ENCODE measurements at places on chromosomes 16 and 17.

- no peak for DNase-seq
Measured at GRCh38 chr17:45371414-45372324, 54.8 kb upstream of the MAP3K14 start.

- peak; percentile 9 for DNase-seq
Measured at GRCh38 chr16:58755989-58756649, 22.0 kb upstream of the GOT2 start.

- DNase-seq: no peak
Measured at GRCh38 chr17:80689129-80689619, 144.5 kb downstream of the RPTOR start.

DNA sequence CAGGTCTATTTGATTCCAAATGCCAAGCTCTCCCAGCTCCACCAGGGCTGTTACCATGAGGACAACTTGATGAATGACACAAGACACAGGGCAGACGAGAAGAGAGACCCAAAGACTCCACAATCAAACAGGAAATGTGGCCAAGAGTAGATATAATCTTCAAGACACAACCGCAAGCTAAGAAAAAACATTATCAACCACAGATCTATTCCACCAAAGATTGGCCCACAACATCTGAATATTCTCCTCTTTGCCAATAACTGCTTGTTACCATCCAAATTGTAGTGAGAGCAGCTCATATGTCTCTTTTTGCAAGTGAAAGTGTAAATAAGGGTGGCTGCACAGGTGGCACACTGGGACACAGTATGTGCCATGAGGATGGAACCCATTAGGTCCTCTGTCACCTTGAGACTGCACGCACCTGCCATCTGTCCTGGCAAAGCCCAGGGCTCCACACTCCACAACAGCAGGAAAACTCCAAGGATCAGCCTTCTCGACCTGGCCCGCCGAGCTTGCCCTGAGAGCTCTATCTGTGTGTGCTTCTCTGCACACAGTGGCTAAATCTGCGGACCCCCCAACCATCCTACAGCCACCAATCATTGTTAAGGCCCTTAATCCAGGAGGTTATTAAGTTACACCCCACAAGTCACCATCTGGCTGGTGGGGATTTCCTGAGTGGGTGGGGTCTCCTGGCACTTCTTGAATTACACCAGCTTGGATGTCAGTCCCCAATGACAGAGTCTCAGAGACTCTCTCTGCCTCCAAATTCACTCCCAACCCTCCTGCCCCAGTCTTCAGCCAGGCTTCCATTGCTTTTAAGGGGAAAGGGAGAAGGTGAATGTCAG, 50.5 kb downstream of the DYNLRB2 start:
- DNase-seq: no peak

- DNase-seq: no peak
Measured at GRCh38 chr17:42266918-42267766, 9.0 kb downstream of the STAT5B start.

GRCh38 chr16:87382023-87382785, 1.4 kb downstream of the FBXO31 start:
- DNase-seq: no peak

GRCh38 chr16:85735946-85736345, 14.9 kb downstream of the C16orf74 start:
- DNase-seq: no peak

GRCh38 chr17:73568934-73569333, 75.3 kb downstream of the SDK2 start:
- DNase-seq: no peak

DNA sequence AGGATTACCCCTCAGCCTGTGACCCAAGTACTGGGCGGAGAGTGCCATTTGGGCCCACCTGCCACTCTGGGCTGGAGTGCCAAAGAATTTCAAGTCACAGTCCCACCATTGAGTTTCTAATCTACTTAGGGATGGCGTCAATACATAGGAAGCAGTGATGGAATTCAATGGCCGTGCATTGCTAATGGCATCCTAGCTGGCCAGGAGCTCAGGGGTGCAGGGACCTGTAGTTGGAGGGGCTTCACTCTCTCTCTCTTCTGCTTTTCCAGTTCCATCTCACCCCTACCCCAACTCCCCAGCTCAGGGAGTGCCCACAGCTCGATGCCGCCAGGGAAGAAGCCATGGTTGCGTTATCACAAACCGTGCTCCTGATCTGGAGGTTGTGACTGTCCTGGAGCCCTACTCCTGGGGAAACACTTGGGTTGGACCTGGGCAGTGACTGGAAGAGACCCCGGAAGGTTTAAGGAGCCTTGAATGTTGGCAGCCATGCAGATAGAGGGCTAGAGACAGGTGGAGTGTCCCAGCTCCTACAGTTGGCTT, 2.4 kb downstream of the MMP15 start:
- DNase-seq: no peak
